ENCODE measurements at places on chromosomes 5 and 9.

DNA sequence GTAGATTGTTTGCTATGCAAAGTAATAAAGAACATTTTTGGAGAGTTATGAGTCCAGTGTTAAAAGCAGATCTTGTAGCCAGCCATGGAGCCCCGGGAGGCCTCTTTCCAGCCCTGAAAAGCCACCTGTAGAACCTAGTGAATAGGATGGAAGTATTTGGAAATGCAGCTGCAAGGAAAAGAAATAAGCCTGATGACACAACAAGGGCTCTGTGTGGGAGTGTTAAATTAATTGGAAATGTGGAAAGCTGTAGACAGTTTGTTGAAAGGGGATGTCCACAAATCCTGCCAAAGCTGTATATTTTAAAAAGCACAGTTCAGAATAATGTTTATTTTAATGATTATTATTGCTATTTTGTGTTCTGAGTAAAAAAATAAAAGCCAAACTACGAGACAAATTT lies 152.5 kb upstream of the GHR start:
- H3K27ac ChIP-seq: no peak overlapping the region
- H3K27me3 ChIP-seq: no peaks in the 10 kb centered on the region

GRCh38 chr5:15539951-15540350 lies 40.0 kb downstream of the FBXL7 start:
- no peak overlapping the region for H3K4me3 ChIP-seq
- H3K27me3 ChIP-seq: no peaks in the 10 kb centered on the region
- H3K27ac ChIP-seq: no peak overlapping the region
- H3K4me1 ChIP-seq: no peaks in the 10 kb centered on the region
- DNase-seq: no peak

- no peak overlapping the region for H3K27ac ChIP-seq
- no peaks in the 10 kb centered on the region for H3K4me1 ChIP-seq
- no peak for DNase-seq
- H3K36me3 ChIP-seq: no peaks in the 10 kb centered on the region
- no peak overlapping the region for H3K4me3 ChIP-seq
Observed at GRCh38 chr5:69450116-69450515, 35.2 kb downstream of the MARVELD2 start.

- H3K36me3 ChIP-seq: no peaks in the 10 kb centered on the region
- DNase-seq: no peak
- no peak overlapping the region for H3K27ac ChIP-seq
- H3K27me3 ChIP-seq: no peaks in the 10 kb centered on the region
- peaks cover 4% of the 10 kb centered on the region for H3K4me1 ChIP-seq
Observed at GRCh38 chr5:107294211-107294550, 376.6 kb downstream of the EFNA5 start.

- no peak overlapping the region for H3K4me3 ChIP-seq
- H3K27me3 ChIP-seq: no peaks in the 10 kb centered on the region
- no peak for DNase-seq
- peaks cover 7% of the 10 kb centered on the region for H3K4me1 ChIP-seq
Observed at GRCh38 chr9:92151691-92152393, 36.6 kb upstream of the SPTLC1 start.

- H3K36me3 ChIP-seq: no peaks in the 10 kb centered on the region
- DNase-seq: peak; percentile 67
- peaks cover 35% of the 10 kb centered on the region for H3K4me1 ChIP-seq
Observed at GRCh38 chr9:37466037-37466709, 923 bp upstream of the ZBTB5 start.

DNA sequence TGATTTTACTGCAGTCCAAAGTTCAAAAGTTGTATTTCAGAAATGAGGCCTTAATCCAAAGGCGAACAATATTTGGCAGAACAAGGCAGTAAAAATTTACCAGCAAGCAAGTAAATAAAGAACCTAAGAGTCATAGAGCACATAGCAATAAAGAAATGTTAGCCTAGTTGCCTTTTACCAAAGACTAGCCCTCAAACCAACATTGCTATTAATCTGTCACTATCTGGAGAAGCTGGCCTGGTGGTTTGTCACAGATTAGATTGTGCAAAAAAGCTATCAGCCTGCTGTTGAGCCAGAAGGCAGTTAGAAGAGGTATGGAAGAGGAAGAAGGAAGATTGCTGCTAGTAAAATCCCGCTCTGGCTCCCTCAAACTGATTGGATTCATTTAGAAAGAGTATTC lies 304.7 kb upstream of the KLF4 start:
- H3K27ac ChIP-seq: no peak overlapping the region
- H3K4me3 ChIP-seq: no peak overlapping the region
- DNase-seq: no peak
- no peaks in the 10 kb centered on the region for H3K36me3 ChIP-seq
- no peaks in the 10 kb centered on the region for H3K27me3 ChIP-seq

DNA sequence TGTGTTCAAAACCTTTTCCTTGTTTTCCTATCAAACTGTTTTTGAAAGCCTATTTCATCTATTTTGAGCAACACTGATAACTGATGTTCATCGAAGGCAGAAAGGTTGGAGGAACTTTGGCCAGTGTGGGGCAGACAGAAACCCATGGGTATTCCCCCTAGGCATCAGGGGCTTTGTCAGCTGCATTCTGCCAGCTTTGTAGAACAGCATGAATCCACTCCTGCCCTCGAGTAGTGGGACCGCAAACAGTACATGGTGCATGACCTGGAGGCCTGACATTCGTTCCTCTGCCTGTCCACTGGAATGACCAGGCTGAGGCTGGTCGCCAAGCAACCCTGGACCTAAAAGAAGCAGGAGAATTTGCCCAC lies 22.7 kb downstream of the ARHGAP26 start:
- no peak overlapping the region for H3K27ac ChIP-seq
- H3K4me1 ChIP-seq: no peaks in the 10 kb centered on the region
- no peak for DNase-seq
- H3K27me3 ChIP-seq: no peaks in the 10 kb centered on the region
- H3K36me3 ChIP-seq: no peaks in the 10 kb centered on the region

DNA sequence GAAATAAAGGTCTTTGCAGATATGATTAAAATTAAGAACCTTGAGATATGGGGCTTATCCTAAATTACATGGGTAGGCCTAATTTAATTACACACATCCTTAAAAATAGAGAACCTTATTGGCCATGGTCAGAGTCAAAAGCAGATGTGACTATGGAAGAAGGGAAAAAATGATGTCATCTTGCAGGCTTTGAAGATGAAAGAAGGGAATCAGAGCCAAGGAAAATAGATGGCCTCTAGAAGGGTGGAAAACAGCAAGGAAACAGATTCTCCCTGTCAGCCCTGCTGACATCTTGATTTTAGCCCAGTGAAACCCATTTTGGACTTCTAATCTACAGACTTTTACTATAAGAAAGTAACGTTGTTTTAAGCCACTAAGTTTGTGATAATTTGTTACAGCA lies 37.6 kb upstream of the KCNN2 start:
- no peaks in the 10 kb centered on the region for H3K27me3 ChIP-seq
- no peaks in the 10 kb centered on the region for H3K4me1 ChIP-seq
- no peak for DNase-seq
- no peak overlapping the region for H3K4me3 ChIP-seq
- no peaks in the 10 kb centered on the region for H3K36me3 ChIP-seq

- no peak for DNase-seq
- H3K4me1 ChIP-seq: no peaks in the 10 kb centered on the region
- H3K4me3 ChIP-seq: no peak overlapping the region
Observed at GRCh38 chr9:110809038-110809595, 140.5 kb downstream of the MUSK start.

- no peak overlapping the region for H3K4me3 ChIP-seq
- no peak for DNase-seq
- no peaks in the 10 kb centered on the region for H3K27me3 ChIP-seq
- no peaks in the 10 kb centered on the region for H3K4me1 ChIP-seq
- H3K27ac ChIP-seq: no peak overlapping the region
Observed at GRCh38 chr5:20230010-20230409, 242.0 kb upstream of the CDH18 start.

GRCh38 chr9:118422508-118422907 lies 718.3 kb downstream of the TLR4 start:
- H3K4me3 ChIP-seq: no peak overlapping the region
- no peak for DNase-seq

DNA sequence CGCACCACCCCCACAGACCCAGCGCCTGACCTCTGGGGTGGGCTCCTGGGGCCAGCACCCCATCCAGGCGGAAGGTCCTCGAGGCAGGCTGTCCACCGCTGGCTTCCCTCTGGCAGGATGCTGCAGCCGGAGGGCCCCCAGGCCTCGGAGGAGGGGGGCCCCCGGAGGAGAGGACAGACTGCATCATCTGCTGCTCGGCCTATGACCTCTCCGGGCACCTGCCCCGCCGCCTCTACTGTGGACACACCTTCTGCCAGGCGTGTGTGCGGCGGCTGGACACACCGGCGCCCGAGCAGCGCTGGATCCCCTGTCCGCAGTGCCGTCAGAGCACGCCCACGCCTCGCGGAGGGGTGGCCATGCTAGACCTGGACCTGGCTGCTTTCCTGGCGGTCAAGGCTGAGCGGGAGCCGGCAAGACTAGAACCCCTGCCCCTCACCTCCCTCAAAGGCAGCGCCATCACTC lies 1.2 kb downstream of the RNF224 start:
- H3K4me3 ChIP-seq: no peak overlapping the region
- H3K27ac ChIP-seq: no peak overlapping the region
- H3K36me3 ChIP-seq: no peaks in the 10 kb centered on the region
- no peak for DNase-seq
- H3K4me1 ChIP-seq: no peaks in the 10 kb centered on the region

DNA sequence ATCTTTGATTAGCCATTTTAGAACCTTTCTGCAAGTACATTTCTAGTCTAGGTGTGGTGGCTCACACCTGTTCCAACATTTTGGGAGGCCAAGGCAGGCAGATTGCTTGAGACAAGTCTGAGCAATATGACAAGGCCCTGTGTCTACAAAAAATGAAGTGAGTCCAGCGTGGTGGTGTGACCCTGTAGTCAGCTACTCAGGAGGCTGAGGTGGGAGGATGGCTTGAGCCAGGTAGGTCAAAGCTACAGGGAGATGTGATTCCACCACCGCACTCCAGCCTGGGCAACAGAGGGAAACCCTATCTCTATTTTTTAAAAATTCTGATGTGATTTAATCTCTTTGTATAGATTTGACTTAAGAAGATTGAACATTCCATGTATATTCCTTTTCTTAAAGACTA lies 95.7 kb upstream of the FAM120A start:
- DNase-seq: no peak
- no peak overlapping the region for H3K27ac ChIP-seq
- H3K36me3 ChIP-seq: no peaks in the 10 kb centered on the region
- no peaks in the 10 kb centered on the region for H3K27me3 ChIP-seq
- no peaks in the 10 kb centered on the region for H3K4me1 ChIP-seq

- H3K36me3 ChIP-seq: peaks cover 18% of the 10 kb centered on the region
- peak overlapping the region; percentile 76 for H3K27ac ChIP-seq
- peaks cover 11% of the 10 kb centered on the region for H3K4me1 ChIP-seq
- H3K4me3 ChIP-seq: peak overlapping the region; percentile 79
Observed at GRCh38 chr9:33263131-33264002, 1.1 kb downstream of the BAG1 start.
